ENCODE measurements at places on chromosomes 12 and 14.

- DNase-seq, result no peak
Measured at GRCh38 chr12:16331998-16332397, 15.4 kb upstream of the MGST1 start.

DNA sequence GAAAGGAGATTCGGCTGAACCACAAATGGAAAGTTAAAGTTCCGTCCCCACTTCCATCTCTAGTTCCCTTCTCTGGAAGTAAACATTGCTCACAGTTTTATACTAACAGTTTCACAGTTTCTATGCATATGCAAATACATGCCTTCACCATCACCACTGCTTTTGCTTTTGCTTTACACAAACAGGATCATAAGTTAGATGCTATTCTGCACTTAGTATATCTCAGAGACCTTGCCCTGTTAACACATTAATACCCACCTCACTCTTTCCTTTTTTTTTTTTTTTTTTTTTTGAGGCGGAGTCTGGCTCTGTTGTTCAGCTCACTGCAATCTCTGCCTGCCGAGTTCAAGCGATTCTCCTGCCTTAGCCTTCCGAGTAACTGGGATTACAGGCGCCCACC, 890 bp downstream of the TEP1 start:
- no peak for DNase-seq

GRCh38 chr12:46944088-46944487, 118.3 kb upstream of the SLC38A4 start:
- no peak for DNase-seq

DNA sequence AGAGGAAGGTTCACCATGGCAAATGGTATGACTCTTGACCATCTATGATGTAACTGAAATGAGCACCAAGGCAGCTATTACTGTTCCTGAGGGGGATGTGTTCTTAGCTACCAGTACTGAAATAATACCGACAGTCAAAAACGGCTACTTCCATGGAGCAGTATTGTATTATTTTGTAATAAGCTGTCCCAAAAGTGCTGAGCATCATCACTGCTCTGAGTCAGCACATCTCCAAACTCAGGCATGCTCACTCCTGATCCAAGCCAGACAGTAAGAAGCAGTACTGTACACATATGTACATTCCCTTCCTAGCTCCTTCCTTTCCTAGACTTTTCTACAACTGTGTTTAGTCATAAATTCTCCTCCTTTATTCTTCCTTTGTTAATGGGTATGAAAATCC, 8.6 kb downstream of the VTI1B start:
- DNase-seq, result no peak

DNA sequence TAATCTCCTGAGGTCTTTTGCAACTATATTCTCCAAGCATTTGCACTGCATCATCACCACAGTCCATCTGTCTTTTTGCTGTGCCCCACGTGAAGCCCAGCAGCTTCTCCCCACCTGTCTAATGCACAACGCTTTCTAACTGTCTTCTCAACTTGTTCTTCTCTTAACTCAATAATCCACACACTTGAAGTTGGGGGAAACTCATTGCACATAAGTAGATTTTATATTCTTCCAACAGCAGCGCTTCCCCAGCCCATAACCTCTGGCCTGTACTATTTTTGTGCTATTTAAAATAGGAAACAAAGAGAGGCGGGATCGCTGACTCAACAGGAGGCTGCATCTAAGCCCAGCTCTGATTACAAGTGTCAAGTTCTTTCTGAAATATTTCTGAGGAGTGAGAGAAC, 226.7 kb downstream of the GXYLT1 start:
- DNase-seq, result no peak

- no peak for DNase-seq
Measured at GRCh38 chr14:96803958-96804357, 6.8 kb downstream of the VRK1 start.

All from cortex of kidney (tissue), 1 donor.